PC-9 (cell line): ENCODE measurements at places on chromosomes 6 and 20.
A peak's percentile ranks its signal among the peaks of the same experiment; 100 is the strongest.

GRCh38 chr6:70657706-70658105 lies 10.0 kb upstream of the SMAP1 start:
- H3K4me1 ChIP-seq, result no peaks in the 10 kb centered on the region
- H3K4me3 ChIP-seq, result no peak overlapping the region
- H3K27me3 ChIP-seq, result no peaks in the 10 kb centered on the region
- DNase-seq, result no peak
- H3K36me3 ChIP-seq, result no peaks in the 10 kb centered on the region

DNA sequence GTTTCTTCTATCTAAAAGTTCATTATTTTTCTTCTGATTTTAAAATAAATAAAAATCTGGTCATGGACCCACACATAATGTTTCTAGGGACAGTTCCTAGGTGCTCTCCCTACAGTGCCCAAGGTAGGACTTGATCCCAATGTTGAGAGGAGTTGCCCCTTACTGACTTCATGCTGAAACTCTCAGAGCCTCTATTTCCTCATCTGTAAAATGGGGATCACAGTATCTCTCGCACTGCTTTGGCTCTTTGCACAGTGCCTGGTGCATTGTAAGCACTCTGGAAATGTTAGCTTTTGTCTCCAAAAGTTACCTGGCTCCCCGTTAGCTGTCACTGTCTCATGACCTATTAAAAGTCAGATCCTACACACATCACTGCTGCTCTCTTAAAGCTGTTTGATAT lies 205.5 kb downstream of the TSHZ2 start:
- H3K27ac ChIP-seq, result no peak overlapping the region
- H3K27me3 ChIP-seq, result peaks cover 75% of the 10 kb centered on the region
- H3K36me3 ChIP-seq, result no peaks in the 10 kb centered on the region
- no peaks in the 10 kb centered on the region for H3K4me1 ChIP-seq
- DNase-seq, result no peak

- H3K27ac ChIP-seq, result no peak overlapping the region
- H3K36me3 ChIP-seq, result no peaks in the 10 kb centered on the region
- H3K4me3 ChIP-seq, result no peak overlapping the region
- H3K4me1 ChIP-seq, result no peaks in the 10 kb centered on the region
- no peaks in the 10 kb centered on the region for H3K27me3 ChIP-seq
- no peak for DNase-seq
Measured at GRCh38 chr6:24517659-24518543, 23.1 kb downstream of the ALDH5A1 start.

DNA sequence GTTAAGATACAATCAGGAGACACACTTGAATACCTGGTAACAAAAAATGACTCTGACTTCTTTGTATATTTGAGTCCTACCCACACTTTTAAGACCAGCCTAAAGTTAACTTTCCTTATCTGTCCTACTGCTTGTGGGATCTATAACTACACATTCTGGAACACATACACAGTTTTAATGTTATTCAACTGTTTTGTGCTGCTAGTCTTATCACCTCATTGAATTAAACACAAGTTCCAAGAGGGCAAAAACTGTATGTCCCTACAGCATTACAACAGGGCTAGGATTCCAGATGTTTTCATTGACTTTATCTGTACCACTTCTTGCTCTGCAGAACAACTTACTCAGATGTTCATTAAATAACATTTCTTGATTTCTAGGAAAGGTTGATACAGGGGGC lies 2.8 kb downstream of the HMGN3 start:
- peaks cover 9% of the 10 kb centered on the region for H3K4me1 ChIP-seq
- H3K36me3 ChIP-seq, result no peaks in the 10 kb centered on the region
- no peak overlapping the region for H3K27ac ChIP-seq
- DNase-seq, result no peak

GRCh38 chr20:47418069-47418757 lies 61.7 kb upstream of the ZMYND8 start:
- no peaks in the 10 kb centered on the region for H3K36me3 ChIP-seq
- H3K27me3 ChIP-seq, result no peaks in the 10 kb centered on the region
- H3K4me3 ChIP-seq, result no peak overlapping the region

DNA sequence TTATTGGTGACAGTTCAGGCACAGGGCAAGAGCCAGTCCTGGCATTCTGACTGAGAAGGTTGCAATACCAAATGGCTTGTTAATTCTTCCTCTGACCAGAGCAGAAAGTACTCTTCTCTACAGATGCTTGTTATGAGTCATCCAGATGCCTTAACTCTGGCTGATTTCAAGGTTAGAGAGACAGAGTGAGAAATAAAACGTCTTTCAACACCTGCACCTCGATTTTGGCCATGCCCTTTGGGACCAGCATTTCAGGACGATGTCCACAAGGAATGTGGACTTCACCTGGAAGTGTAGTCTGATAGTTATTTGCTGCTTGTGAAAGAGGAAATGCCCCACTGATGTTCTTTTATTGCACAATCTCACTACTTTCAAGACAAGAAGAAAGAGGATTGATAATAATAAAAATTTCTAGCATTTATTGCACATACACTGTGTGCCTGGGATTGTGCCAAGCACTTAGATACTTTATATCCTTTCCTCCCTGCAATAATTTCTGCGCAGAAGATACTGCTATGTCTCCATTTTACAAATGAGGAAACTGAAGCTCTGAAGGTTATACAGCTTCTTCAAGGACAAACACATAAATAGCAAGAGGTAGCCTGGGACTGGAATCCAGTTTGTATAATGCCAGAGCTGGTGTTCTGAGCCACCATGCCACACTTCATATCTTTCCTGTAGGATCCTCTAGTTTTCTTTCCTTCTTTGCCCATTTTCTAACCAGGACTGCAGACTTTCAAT lies 33.5 kb upstream of the MCM3 start:
- H3K36me3 ChIP-seq, result no peaks in the 10 kb centered on the region
- H3K4me3 ChIP-seq, result no peak overlapping the region

- H3K36me3 ChIP-seq, result no peaks in the 10 kb centered on the region
- H3K4me1 ChIP-seq, result no peaks in the 10 kb centered on the region
- no peak for DNase-seq
- H3K4me3 ChIP-seq, result no peak overlapping the region
Measured at GRCh38 chr6:91366781-91367180, 779.9 kb upstream of the MAP3K7 start.

DNA sequence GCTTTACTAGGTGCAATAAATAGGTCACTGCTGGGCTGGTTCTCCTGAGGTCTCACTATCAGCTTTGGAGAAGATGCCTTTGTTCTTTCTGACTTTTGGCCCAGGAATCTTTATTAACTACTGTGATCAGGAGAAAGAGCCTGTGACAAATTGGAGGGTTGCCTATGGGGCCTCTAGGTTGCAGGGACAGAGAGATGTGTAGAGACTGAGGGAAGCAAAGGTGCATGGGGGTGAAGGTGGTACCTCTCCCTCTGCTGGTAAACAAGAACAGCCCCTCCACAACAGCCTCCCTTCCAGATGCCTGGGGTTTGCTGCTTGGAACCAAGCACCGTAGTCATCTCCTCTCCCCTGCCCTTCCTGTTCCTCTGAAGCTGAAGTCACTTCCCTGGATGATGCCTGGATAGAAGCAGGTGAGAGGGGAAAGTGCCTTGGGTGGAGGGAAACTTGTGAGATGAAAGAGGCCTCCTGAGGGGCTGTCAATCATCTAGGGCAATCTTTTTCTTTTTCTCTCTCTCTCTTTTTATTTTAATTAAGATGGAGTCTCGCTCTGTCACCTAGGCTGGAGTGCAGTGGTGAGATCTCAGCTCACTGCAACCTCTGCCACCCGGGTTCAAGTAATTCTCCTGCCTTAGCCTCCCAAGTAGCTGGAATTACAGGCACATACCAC lies 57.4 kb upstream of the DUSP22 start:
- H3K27me3 ChIP-seq, result peaks cover 4% of the 10 kb centered on the region; the same call in 1 of the 2 replicates
- no peak overlapping the region for H3K4me3 ChIP-seq
- no peaks in the 10 kb centered on the region for H3K36me3 ChIP-seq
- H3K4me1 ChIP-seq, result no peaks in the 10 kb centered on the region
- H3K27ac ChIP-seq, result no peak overlapping the region
- DNase-seq, result no peak

GRCh38 chr20:59324521-59325141 lies 24.2 kb downstream of the EDN3 start:
- no peak overlapping the region for H3K4me3 ChIP-seq

DNA sequence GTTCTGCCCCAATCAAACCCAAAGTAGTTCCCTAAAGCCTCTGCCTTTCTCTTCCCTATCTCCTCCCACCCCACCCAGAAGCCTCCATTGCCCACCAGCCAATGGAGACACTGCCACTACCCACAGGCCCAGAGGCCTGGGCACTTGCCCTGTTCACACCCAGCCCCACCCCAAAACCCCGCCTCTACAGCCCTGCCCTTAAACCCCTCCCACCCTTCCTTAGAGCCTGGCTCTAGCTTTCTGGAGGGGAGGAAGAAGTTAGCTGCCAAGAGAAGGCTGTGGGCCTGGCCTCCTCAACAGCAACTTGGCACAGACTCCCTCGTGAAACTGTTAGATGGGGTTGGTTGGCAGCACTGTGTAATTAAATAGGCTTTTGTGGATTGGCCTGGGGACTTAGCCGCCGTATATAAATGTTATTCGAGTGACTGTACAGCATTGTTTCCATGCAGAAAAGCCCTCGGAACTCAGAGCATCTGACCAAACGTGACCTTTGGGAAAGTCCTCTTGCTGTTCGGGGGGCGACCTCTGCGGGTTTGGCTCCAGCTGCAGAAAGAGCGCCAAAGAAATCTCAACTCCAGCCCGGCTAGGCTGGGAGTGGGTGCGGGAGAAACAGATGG lies 31.4 kb downstream of the COL11A2 start:
- no peak overlapping the region for H3K4me3 ChIP-seq
- H3K27ac ChIP-seq, result no peak overlapping the region
- H3K27me3 ChIP-seq, result peaks cover 38% of the 10 kb centered on the region
- H3K36me3 ChIP-seq, result no peaks in the 10 kb centered on the region
- no peak for DNase-seq

DNA sequence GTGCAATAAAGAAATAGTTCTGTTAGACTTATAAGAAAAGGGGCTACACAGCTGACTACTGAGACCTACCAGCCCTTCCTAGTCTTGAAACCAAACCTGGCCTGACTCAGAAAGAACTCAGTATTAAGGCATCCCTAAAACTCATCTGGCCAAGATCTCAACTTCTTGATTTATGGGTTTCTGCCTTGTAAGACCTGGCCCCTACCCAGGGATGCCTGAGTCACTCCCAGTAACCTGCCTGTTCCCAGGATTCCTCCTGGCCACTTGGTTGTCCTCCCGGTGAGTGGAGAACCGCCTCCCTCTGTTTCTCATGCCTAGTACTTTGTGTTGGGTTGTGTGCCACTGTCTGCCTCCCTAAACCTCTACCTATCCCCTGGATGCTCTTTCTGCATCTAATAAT lies 189.4 kb upstream of the PREP start:
- peaks cover 32% of the 10 kb centered on the region for H3K4me1 ChIP-seq
- no peak overlapping the region for H3K27ac ChIP-seq
- no peaks in the 10 kb centered on the region for H3K27me3 ChIP-seq
- no peaks in the 10 kb centered on the region for H3K36me3 ChIP-seq

DNA sequence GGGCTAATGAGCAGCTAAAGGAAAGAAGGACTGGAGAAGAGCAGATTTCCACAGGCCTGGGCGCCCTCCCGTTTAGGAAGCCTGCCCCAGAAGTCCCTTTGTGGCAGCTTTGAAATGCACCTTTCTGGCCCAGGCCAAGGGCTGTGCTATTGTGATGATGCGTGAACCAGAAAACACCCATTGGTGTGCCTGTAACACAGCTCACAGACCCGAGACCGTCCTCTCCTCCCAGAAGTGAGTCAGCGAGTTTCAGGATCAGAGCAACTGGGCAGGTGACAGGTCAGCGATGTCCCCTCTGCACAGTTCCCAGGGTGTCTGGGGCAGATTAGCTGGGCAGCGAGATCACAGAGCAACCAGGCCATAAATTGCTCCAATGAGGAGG lies 71.9 kb upstream of the SULF2 start:
- H3K27ac ChIP-seq, result peak overlapping the region; percentile 99
- DNase-seq, result peak; percentile 90
- H3K4me3 ChIP-seq, result peak overlapping the region; percentile 46; the same call in 1 of the 2 replicates
- no peaks in the 10 kb centered on the region for H3K27me3 ChIP-seq
- H3K36me3 ChIP-seq, result no peaks in the 10 kb centered on the region

GRCh38 chr6:106446287-106446885 lies 85.9 kb downstream of the CRYBG1 start:
- H3K27me3 ChIP-seq, result no peaks in the 10 kb centered on the region
- peaks cover 21% of the 10 kb centered on the region for H3K4me1 ChIP-seq
- no peak overlapping the region for H3K4me3 ChIP-seq
- DNase-seq, result no peak

DNA sequence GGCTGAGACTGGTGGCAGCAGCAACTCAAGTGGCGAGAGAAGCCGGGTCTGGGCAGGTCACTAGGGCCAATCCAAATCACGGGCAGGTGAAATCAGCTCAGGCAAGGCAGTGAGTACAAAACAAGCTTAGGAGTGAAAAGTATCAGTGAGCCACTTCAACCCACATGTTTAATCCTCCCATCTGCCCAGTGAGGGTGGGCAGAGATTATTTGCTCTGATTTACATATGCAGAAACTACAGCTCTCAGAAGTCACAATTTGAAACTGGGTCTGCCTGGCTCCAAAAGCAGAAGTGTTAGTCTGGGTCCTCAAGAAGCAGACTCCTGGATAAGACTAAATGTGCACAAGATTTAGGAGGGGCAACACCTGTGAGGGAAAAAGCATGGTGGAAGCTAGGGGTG lies 173.7 kb upstream of the LRFN2 start:
- H3K36me3 ChIP-seq, result no peaks in the 10 kb centered on the region
- H3K27ac ChIP-seq, result no peak overlapping the region
- no peak overlapping the region for H3K4me3 ChIP-seq
- H3K27me3 ChIP-seq, result peaks cover 61% of the 10 kb centered on the region
- DNase-seq, result no peak

- peaks cover 15% of the 10 kb centered on the region; the same call in 1 of the 2 replicates for H3K4me1 ChIP-seq
- peak; percentile 92 for DNase-seq
- no peaks in the 10 kb centered on the region for H3K27me3 ChIP-seq
- H3K36me3 ChIP-seq, result 0 out of 2 replicates have a peak, but pooled peaks cover 3% of the 10 kb centered on the region
- H3K27ac ChIP-seq, result no peak overlapping the region
Measured at GRCh38 chr20:3221398-3222226, 12.3 kb downstream of the ITPA start.

GRCh38 chr6:36733300-36733699 lies 35.7 kb downstream of the RAB44 start:
- H3K27me3 ChIP-seq, result no peaks in the 10 kb centered on the region
- no peak overlapping the region for H3K27ac ChIP-seq
- no peaks in the 10 kb centered on the region for H3K4me1 ChIP-seq
- no peak overlapping the region for H3K4me3 ChIP-seq
- H3K36me3 ChIP-seq, result no peaks in the 10 kb centered on the region

- no peak overlapping the region for H3K27ac ChIP-seq
- no peaks in the 10 kb centered on the region for H3K27me3 ChIP-seq
- no peak for DNase-seq
- no peak overlapping the region for H3K4me3 ChIP-seq
Measured at GRCh38 chr6:8983202-8983688, 547.9 kb upstream of the SLC35B3 start.

DNA sequence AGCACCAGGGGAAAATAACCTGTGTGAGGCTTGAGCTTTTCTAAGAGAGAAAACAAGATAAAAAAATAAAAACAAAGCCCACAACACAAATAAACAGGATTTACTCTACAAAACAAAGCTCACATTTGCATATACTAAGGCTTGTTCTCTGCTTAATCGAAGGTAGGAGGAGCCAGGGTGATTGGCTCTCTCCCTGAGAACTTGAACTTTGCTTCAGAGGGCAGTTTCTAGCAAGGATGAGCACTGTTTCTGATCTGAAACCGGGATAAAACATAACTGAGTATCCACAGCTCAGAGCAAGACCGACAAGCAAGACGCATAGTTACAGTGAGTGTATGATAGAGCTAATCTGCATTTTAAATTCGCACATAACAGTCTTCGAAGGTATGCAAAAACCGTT lies 200.6 kb downstream of the PRKN start:
- no peak overlapping the region for H3K27ac ChIP-seq
- DNase-seq, result no peak
- H3K4me1 ChIP-seq, result no peaks in the 10 kb centered on the region
- no peaks in the 10 kb centered on the region for H3K36me3 ChIP-seq

- DNase-seq, result no peak
- no peak overlapping the region for H3K27ac ChIP-seq
- H3K4me1 ChIP-seq, result no peaks in the 10 kb centered on the region
- no peaks in the 10 kb centered on the region for H3K36me3 ChIP-seq
- no peak overlapping the region for H3K4me3 ChIP-seq
Measured at GRCh38 chr6:169045486-169045885, 208.2 kb downstream of the THBS2 start.
